ENCODE measurements at places on chromosomes 5 and 9.

- DNase-seq: no peak
Measured at GRCh38 chr5:87608385-87608784, 195.7 kb upstream of the CCNH start.

DNA sequence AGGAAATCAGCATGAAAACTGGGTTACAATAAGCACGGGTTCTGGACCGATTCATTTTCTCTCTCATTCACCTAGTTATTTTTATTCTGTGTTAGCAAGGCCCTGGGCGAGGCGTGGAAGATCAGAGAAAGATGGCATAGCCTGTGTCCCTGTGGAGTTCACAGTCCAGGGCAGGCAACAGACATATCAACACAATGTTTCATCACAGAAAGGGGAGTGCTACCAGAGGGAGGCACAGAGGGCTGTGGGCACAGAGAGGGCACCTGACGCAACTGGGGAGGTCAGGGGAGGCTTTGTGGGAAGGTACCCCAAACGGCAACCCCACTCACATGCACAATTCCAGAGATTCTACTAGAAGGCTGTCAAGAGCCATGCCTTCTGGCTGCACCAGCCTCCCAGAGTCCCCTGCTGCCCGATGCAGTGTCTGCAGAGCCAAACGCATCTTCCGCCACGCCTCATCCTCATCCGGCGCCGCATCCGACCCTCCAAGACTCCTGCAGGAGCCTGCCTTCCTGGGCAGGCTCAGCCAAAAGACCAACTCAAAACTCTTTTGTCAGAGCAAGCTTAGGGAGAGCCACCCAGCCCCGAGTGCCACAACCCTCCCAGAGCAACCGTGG, 1.4 kb downstream of the FAM193B start:
- no peak for DNase-seq

- DNase-seq: no peak
Measured at GRCh38 chr5:33415811-33416354, 24.9 kb upstream of the TARS1 start.

- no peak for DNase-seq
Measured at GRCh38 chr5:177483042-177483441, 9.6 kb upstream of the DBN1 start.

DNA sequence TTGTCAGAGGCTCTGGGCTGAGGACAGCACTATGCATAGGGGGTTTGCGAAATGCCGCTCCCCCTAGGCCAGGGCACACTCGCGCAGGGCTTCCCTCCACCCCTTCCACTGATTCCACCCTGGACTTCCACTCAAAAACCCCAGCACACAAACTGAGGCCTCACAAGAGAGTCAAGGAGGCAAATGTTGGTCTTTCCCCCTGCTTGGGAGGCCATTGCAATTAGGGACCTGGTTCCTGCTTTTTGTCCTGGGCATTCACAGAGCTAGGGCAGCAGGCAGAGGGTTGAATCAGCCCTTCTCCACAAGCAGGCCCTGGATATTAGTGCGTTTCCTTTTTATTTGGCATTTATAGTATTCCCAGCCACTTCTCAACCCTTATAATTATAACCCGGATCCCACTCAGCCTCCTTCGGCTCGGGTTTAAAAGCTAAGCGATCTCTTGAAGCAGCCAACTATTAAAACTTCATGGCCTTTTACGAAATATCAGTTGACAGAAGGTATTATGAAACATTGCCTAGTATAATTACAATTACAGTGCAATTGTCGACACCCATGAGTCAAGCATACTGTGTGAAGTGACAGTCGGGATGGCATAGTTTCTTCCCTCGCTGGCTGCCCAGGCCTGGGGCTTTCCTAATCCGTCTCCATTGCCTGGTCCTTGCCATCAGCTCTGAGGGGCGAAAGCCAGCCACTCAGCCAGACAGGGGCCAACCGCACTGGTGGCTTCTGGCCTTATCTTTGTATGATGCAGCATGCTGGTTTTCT, 285.5 kb upstream of the MAP3K1 start:
- no peak for DNase-seq

DNA sequence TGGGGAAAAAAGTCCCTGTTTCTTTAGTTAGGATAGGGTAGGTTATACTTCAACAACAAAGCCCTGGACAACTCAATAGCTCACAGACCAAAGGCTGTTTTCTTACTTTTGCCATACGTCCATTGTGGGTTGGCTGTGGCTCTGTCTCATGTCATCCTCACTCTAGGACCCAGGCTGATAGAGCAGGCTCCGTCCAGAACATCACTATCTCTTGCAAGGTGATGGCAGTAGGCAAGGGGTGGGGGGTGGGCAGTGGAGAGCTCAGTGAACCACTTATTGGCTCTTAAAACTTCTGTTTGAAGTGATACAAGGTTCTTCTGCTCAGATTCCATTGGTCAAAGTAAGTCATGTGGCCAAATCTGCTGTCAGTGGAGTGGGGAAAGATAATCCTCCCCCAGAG, 126.4 kb downstream of the CMYA5 start:
- DNase-seq: no peak

- no peak for DNase-seq
Measured at GRCh38 chr9:107155244-107155817, 127.7 kb upstream of the RAD23B start.

GRCh38 chr5:56733580-56733979, 81.8 kb upstream of the MAP3K1 start:
- no peak for DNase-seq

DNA sequence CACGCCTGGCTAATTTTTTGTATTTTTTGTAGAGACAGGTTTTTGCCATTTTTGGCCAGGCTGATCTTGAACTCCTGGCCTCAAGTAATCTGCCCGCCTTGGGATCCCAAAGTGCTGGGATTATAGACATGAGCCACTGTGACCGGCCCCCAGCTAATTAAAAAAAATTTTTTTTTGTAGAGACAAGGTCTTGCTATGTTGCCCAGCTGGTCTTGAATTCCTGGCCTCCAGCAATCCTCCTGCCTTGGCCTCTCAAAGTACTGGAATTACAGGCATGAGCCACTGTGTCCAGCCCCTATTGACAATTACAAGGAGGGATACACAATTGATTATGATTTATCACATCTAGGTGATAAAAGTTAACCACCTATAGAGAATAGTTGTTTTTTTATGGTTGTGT, 59.5 kb downstream of the NR2F1 start:
- DNase-seq: no peak

DNA sequence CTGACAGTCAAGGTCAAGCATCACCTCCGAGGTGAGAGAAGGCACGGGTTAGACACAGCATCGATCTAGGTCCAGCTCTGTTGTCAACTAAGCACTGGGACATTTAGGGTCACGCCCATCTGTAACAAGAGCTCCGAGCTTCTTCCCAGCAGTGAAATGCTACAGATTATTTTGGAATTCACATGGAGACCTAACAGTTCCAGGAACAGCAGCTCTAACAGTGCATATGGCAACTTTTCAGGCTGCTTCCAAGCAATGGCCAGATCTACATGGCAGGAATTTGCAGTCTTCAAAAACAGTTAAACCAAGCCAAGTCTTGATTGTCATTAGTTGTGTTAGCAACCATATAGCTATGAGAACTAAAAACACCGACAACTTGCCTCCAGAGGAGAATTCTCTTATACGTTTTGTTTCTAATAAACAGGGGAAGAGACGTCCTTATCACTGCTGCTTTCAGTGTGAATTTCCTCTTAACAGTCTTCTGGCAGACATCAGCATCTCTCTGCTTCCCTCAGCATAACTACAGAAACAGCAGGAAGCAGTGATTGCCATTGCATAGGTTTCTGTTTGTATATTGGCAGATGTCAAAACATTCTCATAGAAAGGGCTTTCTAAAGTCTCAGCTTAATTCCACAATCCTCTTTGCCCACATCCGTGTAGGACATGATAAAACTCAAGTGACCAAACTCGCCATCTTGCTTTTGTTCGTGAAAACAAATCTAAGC, 242.1 kb upstream of the DAPK1 start:
- DNase-seq: no peak

- no peak for DNase-seq
Measured at GRCh38 chr9:122819326-122819725, 9.1 kb downstream of the PDCL start.

DNA sequence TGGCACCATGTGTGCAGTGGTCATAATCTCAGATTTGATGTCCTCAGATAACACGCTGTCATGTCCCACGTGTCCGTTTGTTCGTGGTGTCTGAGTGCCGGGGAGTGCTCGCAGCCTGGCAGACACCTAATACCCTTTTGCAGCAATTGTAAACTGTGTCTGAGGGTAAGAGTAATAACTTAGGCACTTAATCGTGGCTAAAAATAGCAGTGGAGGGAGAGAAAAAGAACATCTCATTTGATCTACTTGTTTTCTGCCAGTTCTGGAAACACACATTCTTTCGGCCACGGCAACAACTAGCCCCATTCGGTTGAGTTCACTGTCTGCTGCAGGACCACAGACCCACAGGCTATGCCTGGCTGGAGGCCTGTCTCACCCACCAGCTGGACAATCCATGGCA, 16.5 kb downstream of the ADCY2 start:
- no peak for DNase-seq

DNA sequence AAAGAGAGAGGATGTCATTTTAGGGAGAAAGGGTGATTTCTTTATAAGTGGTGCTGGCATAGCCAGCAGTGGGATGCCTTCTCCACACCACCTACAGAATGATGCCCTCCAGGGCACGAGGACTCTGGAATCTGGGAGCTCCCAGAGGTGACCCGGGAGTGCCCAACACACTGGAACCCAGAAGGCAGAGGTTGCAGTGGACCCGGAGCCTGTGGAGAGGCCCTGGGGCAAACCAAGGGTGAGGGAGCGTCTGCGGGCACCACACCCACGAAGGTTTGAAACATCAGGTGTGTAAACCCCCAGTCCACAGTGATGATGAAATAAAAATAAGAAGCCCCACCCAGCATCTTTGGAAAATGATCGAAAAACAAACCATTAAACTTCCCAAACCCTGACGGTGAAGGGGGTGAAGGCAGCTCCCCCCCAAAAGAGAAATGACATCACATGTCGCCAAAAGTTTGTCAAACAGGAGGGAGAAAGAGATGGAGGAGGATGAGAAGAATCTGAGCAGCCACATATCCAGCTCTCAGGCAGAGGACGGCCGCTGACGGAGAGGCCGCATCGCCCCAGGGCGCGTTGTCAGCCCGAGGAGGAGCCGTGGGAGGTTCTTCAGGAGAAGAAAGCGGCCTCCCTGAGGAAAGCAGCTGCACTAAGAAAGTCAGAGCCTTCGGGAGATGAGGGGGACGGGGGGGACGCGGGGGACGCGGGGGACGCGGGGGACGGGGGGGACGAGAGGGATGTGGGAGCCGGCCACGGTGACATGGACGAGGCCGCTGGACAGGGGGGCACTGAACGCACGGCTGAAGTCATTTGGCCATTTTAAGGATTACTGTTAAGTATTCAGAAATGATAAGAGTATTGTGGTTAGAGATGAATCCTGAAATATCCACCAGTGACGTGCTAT, 43.1 kb upstream of the NSMF start:
- no peak for DNase-seq

GRCh38 chr5:119996128-119996527, 366.8 kb downstream of the FAM170A start:
- no peak for DNase-seq

- no peak for DNase-seq
Measured at GRCh38 chr9:127089631-127090081, 32.8 kb downstream of the ANGPTL2 start.

DNA sequence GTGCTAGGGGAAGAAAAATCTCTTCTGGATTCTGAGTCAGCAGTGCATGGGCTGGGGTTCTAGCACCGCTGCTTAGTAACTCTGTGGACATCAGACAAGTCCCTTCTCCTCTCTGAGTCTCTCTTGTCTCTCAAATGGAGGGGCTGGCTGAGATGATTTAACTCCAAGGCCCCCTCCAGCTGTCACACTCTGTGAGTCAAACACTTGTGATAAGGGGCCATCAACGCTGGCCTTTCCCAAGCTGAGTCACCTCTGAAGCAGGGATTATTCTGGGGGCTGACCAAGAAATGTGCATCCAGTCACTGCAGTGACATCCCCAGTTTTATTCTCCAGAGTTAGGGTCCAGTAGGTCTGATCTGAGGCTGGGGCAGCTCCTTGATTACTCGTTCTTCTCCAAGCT, 110.4 kb upstream of the ZNF462 start:
- no peak for DNase-seq

GRCh38 chr5:25286319-25286718, 641.5 kb upstream of the CDH10 start:
- DNase-seq: no peak

- no peak for DNase-seq
Measured at GRCh38 chr9:77015327-77016048, 4.0 kb upstream of the FOXB2 start.

DNA sequence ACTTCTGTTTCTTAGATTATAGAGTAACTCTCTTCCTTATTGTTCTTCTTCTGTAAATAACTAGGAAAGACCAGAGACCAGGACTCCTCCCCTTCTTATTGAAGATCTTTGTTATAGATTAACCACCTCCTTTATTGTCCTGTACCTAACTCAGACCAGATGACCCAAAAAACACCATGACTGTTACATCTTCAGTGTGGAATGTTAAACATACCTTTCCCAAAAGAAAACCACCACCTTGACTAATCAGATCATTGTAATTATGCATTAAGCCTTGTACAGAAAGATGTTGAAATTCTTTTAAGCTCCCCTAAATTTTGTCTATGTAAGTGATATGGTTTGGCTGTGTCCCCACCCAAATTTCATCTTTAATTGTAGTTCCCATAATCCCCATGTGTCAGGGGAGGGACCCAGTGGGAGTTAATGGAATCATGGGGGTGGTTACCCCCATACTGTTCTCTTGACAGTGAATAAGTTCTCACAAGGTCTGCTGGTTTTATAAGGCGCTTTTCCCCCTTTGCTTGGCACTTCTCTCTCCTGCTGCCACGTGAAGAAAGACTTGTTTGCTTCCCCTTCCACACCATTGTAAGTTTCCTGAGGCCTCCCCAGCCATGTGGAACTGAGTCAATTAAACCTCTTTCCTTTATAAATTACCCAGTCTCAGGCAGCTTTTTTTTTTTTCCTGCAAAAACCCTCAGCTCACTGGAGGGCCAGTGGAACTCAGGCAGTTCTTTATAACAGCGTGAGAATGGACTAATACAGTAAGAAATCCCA, 26.3 kb downstream of the ARSB start:
- DNase-seq: no peak

DNA sequence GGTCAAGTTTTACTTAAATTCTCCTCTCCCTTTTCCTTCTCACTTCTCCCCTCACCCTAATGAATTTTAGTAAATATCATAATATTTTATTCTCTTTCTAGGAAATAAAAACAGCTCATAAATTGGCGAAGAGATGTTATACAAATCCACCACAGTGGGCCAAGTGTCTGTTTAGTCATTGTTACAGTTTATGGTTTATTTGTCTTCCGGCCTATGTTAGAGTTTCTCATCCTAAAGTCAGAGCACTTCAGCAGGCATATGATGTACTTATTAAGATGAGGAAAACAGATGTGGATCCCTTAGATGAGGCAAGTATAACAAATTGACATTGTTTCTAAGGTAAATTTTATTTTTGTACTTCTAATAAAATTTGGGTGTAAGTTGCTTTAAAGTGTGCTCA, 48.2 kb downstream of the RPS6 start:
- DNase-seq: no peak

DNA sequence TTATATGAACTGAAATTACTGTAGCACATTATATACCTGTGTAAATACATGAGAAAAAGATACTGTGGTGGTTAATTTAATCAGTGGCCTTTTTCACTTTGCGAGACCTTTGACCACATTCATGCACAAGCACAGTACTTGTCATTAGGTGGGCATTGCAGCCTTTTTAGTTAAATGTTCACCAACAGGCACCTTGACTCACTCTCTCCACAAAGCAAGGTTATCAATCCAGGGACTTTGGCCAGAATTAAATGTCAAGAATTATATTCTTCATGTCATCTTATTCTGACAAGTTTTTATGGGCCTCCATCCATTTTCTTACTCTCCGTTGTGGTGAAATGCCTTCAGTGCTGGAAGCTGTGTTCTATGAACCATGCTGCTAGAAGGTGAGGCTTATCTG, 72.2 kb downstream of the AOPEP start:
- no peak for DNase-seq

GRCh38 chr5:173015192-173015591, 31.6 kb downstream of the ATP6V0E1 start:
- DNase-seq: no peak
